Hematopoietic multipotent progenitor cell treated with erythropoietin and hydrocortisone succinate and interleukin-3 and kit ligand, for 4 days (in vitro differentiated cells): ENCODE measurements at places on chromosomes 2 and 18.

- no peak for DNase-seq
Observed at GRCh38 chr2:111936881-111937280, 38.5 kb downstream of the MERTK start.

DNA sequence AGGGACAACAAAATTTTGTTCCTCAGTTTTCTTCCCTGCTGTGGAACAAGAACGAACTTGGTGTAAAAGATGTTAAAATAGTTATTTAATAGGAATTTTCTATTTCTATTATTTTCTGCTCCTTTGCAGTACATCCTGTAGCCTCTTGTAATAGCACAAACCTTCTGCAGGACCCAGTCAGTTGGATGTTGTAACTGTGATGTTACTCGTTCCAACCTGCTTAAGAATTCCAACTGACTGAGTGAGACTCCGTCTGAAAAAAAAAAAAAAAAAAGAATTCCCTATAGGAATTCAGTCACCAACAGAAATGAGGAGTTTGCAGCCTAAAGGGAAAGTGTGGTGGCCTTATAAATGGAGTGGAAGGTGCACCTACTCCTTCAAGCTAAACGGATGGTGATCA, 46.4 kb upstream of the CDH20 start:
- DNase-seq: no peak

DNA sequence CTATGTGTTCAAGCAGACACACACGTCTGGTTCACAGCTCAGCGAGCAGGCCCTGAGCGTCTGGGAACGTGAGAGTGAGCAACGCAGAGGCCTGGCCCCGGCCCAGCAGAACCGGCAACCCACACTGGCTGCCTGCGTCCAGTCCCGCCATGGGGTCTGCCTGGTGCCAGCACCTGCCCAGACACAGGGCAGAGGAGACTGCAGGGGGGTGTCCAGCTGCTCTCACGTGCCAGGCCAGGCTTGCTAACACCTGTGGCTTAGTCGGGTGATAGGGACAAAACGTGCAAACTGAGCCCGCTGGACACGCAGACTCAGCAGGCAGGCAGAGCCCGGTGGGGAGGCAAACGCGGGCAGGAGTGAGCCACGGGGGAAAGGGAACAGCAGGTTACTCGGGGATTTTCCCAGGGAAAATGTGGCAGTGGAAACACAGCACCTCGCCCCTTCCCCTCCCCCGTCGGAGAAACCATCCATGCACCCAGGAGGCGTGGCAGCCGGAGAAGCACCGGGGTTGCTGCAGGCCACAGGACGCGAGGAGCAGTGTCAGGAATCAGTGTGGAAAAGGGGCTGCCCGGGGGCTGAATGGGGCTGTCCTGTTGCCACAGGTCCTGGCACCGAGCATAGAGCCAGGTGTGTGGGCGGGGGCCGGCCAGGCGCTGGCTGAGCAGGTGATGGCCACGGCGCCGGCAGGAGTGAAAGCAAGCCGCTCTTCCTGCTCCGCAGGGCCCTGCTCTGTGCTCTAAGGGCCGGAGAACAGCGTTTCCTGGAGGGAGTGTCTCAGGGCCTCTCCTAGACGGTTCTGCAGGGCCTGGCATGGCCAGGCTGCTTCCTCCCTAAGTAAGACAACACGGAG, 154.7 kb downstream of the HDAC4 start:
- DNase-seq: no peak

- no peak for DNase-seq
Observed at GRCh38 chr18:3269241-3269913, 7.4 kb downstream of the MYL12B start.

DNA sequence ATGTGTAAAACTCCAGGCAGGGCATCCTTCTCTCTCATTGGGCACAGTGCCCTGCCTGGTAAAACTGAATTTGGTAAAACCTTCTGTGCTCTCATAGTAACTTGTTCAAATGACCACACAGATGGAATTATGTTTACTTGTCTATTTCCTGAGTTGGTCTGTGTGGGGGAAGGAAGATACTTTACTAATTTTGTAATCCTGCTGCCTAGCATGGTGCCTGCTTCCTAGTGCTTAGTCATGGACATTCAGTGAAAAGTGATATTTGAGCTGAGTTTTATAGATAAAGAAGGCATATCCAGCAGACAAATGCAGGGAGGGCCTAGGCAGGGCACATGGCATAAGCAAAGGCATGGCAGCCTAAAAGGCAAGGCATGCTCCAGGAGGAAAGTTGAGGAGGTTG, 199.4 kb downstream of the FSHR start:
- no peak for DNase-seq

DNA sequence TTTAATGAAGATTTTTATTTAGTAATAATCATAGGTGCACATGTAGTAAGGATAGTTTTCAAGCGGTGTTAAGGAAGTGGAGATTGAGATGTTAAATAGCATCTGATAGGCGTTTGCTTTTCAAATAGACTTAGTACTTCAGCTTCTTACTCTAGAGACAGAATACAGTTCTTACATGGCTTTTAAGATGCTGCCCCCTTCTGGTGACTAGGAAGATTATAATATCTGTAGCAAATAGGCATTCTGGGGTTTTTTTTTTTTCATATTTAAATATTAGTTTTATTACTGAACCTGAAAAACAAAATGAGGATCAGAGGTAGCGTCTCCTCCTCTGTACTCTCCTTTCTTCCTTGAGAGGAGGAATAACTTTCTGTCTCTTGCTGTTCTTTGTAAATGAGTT, 100.2 kb downstream of the AGAP1 start:
- peak; percentile 87 for DNase-seq

DNA sequence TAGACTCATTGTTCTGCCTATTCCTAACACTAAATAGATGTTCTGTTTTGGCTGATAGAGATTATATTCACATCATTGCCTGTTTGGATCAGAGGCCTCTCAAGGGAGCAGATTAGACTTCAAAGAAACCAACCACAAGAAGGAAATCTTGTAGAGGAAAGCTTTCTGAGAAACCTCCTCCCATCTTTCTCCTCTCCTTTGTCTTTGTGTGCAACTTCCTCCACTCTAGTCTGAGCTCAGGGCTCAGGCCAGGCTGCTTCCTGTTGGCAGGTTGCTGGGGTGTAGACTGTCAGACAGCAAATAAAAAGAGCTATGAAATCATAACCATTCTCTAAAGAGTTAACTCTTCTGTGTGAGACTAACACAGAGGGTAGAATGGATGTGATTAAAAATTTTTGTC, 113.0 kb downstream of the TGFA start:
- DNase-seq: peak; percentile 65

DNA sequence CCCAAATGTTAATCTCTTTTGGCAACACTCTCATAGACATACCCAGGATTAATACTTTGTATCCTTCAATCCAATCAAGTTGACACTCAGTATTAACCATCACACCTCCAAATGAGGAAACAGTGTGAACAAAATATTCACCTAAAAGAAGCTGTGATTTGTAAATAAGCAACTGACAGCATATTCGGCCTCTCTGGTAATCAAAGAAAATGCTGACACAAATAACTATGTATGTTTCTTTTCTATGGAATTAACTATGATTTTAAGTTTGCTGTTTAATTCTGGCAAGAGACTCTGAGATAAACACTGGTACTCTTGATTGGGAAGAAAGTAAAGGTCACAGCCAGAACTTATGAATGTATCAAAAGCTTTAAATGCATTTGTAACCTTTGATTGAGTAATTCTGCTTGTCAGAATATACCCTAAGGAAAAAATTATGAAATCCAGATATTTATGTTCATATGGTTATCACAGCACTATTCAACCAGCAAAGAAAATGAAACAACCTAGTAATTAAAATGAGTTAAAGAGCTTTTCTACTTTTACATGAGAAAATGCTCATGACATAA, 3.6 kb upstream of the GYPC start:
- DNase-seq: no peak

DNA sequence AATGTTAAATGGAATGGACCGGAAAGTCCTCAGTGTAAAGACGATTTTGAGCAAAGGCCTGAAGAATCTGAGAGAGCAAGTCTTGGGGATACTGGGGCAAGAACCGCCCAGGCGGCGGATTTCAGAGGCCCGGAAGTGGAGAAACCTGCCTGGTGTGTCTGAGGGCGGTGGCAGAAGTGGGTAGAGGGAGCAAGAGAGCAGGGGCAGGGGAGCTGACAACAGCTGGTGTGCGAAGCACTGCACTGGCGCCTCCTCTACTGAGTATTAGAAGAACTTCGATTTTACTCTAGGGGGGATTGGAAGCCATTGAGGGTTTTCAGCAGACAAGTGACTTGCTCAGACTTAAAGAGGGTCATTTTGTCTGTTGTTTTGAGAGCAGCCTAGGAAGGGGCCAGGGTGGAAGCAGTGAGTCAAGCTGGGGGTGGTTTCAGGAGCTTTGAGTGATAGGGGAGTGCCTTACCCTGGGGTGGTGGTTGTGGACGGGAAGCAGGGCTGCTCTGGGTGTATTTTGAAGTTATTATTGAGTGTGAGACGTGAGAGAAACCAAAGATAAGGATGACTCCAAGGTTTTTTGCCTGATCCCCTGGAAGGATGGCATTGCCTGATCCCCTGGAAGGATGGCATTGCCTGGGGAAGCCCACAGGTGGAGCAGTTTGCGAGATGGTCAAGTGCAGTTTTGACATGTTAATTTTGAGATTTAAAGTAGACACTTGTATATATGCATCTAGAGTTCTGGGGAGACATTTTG, 52.5 kb downstream of the ZNF236 start:
- DNase-seq: peak; percentile 10

GRCh38 chr2:75146606-75147332, 52.6 kb downstream of the TACR1 start:
- DNase-seq: peak; percentile 9

GRCh38 chr2:96891591-96892333, 21.9 kb upstream of the SEMA4C start:
- DNase-seq: no peak

GRCh38 chr2:177106212-177106611, 106.4 kb upstream of the HNRNPA3 start:
- DNase-seq: peak; percentile 24

- no peak for DNase-seq
Observed at GRCh38 chr2:168166902-168167510, 80.4 kb downstream of the STK39 start.

DNA sequence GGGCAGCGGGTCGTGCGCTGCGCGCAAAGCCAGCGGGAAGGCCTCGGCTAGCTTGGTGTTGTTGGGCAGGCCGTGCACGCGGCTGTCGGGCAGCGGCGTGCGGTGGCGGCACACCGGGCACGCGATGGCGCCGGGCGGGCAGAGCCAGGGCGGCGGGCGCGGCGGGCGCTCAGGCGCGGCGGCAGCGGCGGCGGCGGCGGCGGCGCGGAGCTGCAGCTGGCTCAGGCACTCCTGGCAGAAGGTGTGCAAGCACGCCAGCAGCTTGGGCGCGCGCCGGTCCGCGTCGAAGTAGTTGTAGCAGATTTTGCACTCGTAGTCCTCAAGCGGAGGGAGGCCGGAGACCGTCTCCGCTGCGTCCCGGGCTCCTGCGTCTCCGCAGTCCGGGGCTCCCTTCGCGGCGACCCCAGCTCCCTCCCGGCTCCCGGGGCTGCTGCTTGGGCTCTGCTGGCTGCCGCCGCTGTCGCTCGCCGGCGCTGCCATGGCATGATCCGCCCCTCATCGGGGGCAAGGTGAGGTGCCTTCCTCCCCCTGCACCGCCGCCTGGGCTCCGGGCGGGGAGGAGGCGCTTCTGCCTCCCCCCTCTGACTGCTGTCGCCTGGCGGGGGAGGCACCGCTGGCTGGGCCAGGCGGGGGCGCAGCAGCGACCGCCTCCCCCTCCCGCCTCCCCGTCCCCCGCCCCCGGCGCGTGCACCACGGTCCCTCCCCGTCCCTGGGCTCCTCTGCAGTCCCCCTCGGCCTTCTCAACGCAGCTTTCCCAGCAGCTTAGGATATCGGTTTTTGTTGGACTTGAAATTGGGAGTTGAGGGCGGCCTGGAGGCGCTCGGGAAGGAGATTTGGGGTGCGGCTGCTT, 21.0 kb upstream of the PAX3 start:
- peak; percentile 47 for DNase-seq

DNA sequence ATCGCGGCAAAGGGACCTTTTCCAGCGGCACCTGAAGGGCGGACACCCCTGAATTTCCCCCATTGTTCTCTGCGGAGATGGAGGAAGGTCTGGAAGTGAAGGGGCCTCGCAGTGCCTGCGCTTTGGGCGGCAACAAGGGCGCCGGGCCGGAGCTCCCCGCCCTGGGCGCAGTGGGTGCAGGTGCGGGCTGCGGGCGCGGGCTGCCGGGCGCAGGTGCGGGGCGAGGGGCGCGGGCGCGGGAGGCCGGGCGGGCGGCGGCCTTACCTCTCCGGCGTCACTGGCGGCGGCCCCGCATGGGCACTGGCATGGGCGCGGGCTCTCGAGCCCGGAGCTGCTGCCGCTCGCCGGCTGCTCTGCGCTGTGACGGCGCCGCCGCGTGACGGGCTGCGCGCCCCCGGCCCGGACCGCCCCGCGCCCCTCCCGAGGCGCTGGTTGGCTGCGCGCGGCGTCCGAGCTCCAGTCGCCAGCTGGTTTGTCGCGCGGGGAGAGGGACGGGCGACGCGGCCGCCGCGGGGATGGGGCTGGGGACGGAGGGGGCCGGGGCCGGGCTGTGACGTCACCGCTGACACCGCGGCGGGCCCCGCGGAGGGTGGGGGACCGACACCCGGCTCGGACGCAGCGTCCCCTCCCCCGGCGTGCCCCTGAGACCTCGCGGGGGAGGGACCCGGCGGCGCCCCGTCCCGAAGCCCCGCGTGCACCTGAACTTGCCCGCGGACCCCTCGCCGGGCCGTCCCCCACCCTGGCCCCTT, at the start of gene KIF1A:
KIF1A (minus strand) TSS at position 362 of the 749 bp plus-strand sequence. CDS start 22,467 bp downstream, outside the sequence.
- peak; percentile 20 for DNase-seq

- no peak for DNase-seq
Observed at GRCh38 chr2:68948710-68949109, 4.0 kb downstream of the GKN2 start.

GRCh38 chr2:209476367-209477208, 52.7 kb downstream of the MAP2 start:
- no peak for DNase-seq

GRCh38 chr2:205865056-205865455, 182.8 kb downstream of the NRP2 start:
- DNase-seq: no peak

- no peak for DNase-seq
Observed at GRCh38 chr2:137117385-137117784, 352.0 kb downstream of the THSD7B start.

DNA sequence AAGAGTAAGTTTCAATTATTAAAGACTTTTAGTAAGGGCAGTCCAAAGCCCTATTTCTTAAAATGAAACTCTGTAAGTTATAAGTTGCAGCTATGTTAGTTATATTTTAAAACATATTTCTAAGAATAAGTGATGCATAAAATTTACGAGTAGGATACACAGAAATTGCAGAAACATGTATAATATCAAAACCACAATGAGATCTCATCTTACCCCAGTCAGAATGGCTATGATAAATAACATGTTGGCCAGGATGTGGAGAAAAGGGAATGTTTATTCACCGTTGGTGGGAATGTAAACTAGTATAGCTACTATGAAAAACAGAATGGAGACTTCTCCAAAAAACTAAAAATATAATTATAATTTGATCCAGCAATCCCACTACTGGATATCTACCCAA, 201.2 kb downstream of the CBLN2 start:
- no peak for DNase-seq

GRCh38 chr2:72300147-72300684, 152.6 kb upstream of the CYP26B1 start:
- DNase-seq: no peak

DNA sequence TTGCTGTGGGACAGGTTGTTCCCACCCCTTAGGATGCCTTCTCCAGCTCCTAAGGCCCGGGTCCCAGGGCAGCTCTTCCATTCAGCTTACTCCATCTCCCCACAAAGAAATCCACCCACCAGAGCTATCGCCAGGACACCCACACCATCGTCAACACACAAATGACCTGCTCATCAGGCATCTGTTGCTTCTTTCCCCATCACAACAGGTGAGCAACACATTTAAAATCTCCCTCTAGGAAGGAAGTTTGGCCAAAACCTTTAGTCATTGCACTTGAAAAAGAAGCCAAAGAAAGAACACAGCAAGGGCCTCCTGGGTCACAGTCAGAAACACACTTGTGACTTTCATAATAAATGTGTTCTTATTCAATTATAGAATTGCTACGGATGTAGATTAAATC, 289.0 kb downstream of the PIEZO2 start:
- DNase-seq: no peak
